Fibroblast of skin of left quadriceps (primary cell): ENCODE measurements at places on chromosomes 5 and 9.

DNA sequence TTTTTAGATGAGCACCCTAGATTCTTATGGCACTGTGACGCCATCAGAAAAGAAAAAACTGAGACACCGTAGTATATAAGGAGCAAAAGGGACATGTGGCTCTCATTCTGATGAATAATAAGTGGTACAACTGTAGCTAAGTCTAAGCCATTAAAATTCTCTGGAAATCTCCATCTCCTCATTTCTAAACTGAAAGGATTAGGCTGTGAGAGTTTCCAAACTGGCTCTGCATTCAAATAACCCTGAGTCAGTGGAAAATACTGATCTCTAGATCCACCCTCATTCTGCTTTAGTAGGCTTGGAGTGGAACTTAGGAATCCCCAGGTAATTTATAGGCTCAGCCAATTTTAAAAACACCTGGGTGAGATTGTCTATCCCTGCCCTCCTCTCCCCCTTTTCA, 28.5 kb downstream of the PTAR1 start:
- DNase-seq, result no peak

- DNase-seq, result no peak
These were observed 15.7 kb downstream of the SLC6A3 start for GRCh38 chr5:1429496-1429895.

DNA sequence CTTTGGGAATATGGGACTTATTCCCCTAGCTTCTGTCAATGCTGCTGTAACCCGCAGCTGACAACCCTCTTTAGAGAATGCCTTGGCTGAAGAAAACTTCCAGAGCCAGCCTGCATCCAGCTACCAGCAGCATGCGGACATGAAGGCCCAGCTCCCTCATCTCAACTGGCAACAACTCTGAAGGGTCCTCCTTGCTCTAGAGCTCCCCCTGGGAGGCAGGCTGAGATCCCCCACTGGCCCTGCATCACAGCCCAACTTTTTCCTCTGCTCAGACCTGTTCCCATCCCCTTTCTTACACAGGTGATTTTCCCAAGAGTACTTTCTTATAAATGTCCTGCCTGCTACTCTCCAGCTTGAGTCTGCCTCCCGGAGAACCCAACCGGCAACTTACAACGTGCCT, 18.7 kb upstream of the WNT8A start:
- DNase-seq, result no peak

DNA sequence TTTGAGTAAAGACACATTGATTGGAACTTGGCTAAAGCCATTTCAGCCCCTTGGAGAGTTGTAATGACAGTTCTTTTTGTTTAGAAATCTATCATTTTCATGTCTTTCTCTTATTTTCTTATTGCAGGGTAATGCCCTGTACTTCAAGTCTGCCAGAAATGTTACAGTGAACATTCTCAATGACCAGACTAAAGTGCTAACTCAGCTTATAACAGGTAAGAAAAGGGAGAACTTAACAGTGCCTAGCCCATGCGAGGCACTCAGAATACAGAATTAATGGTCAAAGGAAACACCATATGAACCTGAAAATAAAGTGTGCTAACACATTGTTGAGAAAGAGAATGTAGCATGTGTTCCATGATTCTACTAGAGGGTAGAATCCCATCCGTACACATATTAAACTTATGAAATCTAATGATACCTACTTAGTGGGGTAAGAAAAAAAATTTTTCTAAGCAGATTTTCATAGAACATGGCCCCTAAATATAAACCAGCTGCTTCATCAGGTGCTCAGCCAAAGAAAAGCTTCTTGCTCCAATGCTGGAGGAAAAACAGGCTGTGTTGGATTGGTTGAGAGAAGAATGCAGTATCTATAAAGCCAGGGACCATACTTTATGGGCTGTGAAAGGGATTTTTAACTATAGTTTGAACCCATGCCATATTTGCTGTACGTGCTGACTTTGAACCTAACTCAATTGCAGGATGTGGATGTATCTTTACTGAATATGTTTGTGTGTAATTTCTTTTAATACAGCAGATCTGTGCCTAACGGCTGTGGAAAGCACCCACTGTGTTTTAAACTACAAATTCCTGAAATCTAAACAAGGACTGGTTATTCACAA, 260.8 kb upstream of the PPP1R2B start:
- DNase-seq, result no peak

DNA sequence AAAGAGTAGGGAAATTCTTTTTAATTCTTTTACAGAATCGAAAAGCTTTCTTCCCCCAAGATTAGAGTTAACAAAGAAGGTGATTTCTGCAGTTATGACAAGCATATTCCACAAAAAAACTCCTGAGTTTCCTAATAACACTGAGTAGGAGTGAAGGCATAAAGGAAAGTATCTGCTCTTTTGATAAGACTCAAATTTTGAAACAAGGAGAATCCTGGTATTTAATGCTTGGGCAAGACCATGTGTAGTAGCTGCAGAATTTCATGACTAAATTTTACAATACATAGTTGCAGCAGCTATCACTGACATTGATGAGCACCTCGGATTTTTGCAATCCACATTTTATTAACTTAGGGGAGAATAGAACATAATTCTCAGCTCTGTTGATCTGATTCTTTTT, 92.6 kb downstream of the MARCHF3 start:
- no peak for DNase-seq

- DNase-seq, result no peak
These were observed 3.0 kb upstream of the MACROH2A1 start for GRCh38 chr5:135402031-135402430.

DNA sequence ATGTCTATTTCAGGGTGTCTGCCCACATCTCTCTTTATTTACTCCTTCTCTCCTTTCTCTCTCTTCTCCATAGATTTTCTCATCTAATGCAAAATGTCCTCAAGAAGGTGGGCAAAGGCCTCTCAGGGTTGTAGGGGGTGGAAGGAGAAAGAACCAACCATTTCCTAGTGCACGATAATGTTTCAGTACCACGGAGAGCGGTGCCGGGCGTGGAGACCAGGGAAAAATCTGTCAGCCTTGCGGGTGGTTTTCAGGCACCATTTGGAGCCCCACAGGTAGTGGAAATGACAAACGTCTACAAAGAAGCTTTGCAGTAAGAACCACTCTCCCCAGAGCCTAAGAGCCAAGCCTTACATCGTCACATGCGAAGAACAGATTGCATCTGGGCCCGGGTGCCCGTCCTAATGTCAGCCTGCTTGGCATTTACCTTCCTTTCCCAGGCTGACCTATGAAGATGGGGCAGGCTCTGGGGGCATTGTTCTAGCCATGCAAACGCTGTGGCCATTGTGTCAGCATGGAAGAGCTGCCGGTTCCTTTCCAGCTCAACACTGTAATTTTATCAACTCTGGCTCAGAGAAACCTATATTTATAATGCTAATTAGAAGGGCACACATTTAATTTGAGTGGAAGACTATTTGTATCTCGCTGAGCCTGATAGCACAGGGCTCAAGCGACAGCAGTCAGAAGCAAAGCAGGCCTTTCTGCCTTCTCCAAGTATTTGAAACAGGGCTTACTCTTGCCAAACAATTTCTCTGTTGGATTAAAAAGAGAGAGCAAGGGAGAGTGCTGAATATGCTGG, 430.1 kb upstream of the WWC1 start:
- no peak for DNase-seq

GRCh38 chr5:124444147-124444775, 302.2 kb downstream of the ZNF608 start:
- DNase-seq, result no peak

DNA sequence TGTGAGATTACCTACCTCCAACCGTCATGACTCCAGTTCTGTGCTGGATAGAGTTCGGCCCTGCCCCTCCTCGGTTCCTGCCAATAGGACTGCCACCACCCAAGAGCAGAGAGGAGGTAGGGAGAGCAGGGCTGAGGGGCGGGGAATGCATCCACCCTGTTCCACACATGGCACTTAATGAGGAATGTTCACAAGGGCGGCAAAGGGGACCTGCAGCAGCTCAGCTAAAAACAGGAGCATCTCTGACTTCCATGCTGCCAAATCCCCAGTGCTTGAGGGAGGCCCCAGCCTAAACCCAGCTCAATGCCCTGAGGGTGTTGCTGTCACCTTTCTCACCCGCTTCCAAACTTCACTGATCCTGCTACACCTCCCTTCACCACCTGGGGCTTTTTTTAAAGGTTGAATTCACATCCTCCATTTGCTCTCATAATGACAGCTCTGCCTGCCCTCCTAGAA, 7.8 kb upstream of the DELE1 start:
- DNase-seq, result no peak

DNA sequence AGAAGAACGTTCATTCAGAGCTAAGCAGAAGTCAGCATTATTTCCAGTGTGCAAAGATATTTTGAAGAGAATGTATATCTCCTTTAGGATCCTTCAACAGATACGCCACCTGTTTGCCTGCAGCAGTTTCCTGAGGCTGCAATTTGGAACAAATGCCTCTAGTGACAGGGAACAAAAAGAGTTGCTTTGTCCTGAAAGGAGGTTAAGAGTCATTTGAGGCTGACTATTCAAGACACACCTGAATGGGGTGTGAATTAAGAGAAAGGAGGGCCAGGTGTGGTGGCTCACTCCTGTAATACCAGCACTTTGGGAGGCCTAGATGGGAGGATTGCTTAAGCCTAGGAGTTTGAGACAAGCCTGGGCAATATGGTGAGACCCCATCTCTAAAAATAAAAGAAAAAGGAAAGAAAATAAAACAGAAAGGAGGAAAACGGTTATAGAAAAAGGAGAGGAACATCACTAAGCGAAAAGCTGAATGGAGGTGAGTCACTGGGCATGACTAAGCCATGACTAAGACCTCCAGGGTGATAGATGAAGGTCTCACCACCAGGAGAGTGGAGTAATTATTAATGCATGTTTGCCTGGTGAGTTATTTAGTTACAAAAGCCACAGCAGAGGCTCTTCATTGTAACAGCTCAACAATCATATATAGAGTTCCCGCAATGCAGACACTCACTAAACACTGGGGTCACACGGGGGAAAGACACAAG, 255.2 kb upstream of the TNC start:
- peak; percentile 95 for DNase-seq

- no peak for DNase-seq
These were observed 104.7 kb downstream of the KCTD16 start for GRCh38 chr5:144275329-144275728.

- no peak for DNase-seq
These were observed 6.1 kb downstream of the SUSD3 start for GRCh38 chr9:93064392-93065134.
